Stimulated activated CD4-positive, alpha-beta T cell treated with anti-CD3 and anti-CD28 coated beads, Interleukin-4, amount 100 ng/mL, for 1 hour (primary cell): ENCODE measurements at places on chromosomes 13 and 19.

- DNase-seq: no peak
These were observed 1672.6 kb upstream of the PCDH20 start for GRCh38 chr13:63088226-63088625.

DNA sequence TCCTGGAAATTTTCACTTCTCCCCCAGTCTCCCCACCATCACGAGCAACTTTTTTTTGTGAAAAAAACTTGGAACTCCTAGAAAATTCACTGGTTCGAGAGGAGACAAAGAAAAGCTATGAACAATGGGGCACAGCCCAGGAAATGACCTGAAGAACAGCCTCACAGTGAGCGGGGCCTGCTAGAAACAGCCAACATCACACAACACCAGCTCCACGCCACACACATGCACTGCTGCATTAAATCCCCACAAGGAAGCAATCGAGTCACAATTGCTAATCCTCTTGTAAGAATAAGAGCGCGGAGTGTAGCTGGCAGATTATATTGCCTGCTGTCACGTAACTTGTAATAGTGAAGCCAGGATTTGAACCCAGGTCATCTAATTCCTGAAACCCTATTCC lies 48.8 kb downstream of the SLC7A1 start:
- DNase-seq: no peak

GRCh38 chr19:33815380-33816340 lies 19.0 kb downstream of the KCTD15 start:
- DNase-seq: no peak

DNA sequence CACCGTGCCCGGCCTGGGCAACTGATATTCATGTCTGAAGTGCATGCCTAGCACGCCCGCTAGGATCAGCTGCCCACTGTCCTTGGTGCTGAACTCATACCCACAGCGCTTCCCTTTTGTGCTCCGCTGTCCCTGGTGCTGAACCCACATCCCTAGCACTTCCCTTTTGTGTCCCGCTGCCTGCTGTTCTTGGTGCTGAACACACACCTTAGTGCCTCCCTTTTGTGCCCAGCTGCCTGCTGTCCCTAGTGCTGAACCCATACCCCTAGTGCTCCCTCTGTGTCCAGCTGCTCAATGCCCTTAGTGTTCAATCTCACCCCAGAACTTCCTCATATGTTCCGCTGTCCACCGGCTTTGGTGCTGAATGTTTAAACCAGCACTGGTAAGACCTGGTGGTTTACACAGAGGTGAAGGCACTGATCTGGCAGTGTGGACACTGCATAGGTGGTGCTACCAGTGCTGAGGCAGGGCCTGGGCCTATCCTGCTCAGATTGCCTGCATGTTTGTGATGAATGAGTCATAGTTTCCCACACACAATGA lies 26.3 kb upstream of the SIGLEC11 start:
- DNase-seq: peak; percentile 72

GRCh38 chr13:42875475-42876269 lies 94.3 kb downstream of the FAM216B start:
- DNase-seq: no peak

- no peak for DNase-seq
These were observed 570.5 kb downstream of the SLITRK6 start for GRCh38 chr13:85228692-85229091.

- DNase-seq: no peak
These were observed 1.2 kb downstream of the CDC34 start for GRCh38 chr19:532561-533363.

GRCh38 chr19:58229255-58229639 lies 533 bp downstream of the ZNF544 start:
- peak; percentile 14 for DNase-seq

DNA sequence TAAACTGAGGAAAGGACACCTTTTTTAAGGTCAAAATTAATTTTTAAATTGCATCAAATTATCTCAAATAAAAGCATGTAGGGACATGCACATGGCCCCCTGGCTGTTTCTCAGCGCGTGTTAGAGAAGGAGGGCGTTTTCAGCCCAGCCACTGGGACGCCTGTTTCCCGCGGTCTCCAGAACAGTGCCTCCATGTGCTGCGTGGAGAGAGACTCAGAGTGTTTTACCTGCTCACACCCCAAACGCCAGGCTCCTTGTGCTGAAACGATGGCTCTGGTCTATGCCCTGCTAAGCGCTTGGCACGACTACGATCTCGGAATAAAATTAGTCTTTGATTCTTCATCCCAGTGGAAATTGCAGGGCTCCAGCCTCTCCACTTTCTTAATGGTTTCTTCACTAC lies 20.0 kb upstream of the SPACA7 start:
- DNase-seq: no peak

- DNase-seq: no peak
These were observed 303.8 kb downstream of the PCDH9 start for GRCh38 chr13:66926200-66926850.

DNA sequence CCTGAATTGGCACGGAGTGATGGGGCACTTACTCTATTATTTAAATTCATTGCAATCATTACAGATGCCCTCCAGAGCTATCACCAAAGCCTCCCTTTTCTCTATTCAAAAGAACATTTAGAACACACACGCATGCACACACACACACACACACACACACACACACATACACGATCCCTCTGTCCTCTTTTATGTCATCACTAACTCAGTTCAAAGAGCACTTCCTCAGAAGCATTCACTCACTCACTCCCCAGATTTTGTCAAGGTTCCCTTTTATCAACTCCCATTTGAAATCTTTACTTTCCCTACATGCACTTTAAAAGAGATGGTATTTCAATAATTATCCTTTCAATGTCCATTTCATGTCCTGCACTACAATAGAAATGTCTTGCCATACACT lies 22.4 kb upstream of the IGFL4 start:
- DNase-seq: no peak

- no peak for DNase-seq
These were observed 1188.7 kb downstream of the SLITRK1 start for GRCh38 chr13:82693607-82694006.

GRCh38 chr19:38740257-38740592 lies 4.0 kb downstream of the CAPN12 start:
- DNase-seq: no peak

DNA sequence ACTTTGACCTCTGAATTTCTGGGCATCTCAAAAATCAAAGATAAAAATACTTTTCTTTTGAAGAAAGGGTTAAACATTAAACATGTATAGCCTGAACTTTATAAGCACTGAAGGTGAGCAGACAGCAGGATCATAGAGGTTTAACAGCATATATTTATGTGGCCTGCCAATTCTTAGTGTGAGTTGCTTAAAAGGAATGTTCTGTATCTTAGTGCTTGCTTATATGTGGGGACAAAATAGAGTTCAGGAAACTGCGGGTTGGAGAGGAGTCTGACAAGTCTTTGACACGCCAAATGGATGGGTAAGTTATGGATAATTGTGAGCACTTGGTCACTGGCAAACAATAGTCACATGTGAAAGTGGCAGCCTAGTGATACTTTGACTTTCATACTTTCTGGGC lies 1419.4 kb upstream of the SPRY2 start:
- no peak for DNase-seq

DNA sequence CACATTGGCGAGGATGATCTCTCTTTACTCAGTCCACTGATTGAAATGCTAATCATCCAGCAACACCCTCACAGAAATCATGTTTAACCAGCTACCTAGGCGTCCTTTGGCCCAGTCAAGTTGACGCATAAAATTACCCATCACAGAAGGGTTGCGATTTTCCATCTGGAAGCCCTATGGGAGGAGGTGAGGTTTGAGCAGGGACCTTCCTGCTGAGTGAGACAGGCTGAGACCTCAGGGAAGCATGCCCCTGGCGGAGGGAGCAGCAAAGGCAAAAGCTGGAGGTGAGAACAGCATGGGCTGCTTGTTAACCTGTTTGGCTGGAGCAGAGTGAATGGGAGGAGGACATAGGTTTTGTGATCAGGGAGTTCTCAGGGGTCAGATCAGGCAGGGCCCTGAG lies 7.3 kb downstream of the TTC9B start:
- DNase-seq: no peak

DNA sequence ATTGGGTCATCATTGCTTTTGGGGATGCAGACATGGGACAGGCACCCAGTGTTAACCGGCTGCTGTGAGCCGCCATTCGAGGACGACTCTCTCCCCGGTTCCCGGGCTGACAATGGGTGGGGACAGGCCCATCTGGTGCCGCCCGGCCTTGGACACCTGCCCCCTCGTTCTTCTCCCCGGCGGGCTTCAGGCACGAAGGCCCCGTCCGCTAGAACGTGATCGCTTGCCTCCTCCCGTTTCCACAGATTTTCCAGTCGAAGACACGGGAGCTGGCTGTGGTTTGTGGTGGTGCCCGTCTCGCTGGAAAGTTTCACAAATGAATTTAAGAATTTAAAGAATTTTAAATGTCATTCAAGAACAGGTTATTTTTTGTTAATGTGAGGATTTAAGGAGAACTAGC lies 2.0 kb downstream of the PALM start:
- no peak for DNase-seq

DNA sequence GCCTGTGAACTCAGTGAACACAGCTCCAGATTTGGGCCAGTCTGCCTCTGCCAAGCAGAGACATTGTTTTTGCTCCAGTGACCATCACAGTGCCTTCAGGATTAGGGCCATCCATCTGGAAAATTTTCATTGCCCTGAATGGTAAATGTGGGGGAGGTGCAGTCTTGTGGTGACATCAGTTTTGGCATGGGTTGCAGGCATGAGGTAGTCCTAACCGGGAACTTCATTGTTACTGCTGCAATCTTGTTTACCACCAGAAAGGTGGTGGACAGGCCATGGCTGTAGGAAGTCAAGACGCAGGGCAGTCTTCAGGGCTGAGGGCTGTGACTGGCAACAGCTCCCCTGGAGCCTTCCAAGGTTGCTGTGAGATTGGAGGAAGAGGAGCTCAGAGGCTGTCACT lies 55.2 kb downstream of the SPATA13 start:
- DNase-seq: no peak

GRCh38 chr19:46495786-46496099 lies at the start of gene PNMA8B:
TSS of gene PNMA8B (minus strand) at chr19:46495867. CDS start at chr19:46495465, 402 bp downstream.
- DNase-seq: peak; percentile 52

GRCh38 chr19:19461671-19462622 lies 53.4 kb downstream of the TSSK6 start:
- DNase-seq: peak; percentile 21

- DNase-seq: no peak
These were observed 23.4 kb downstream of the PCCA start for GRCh38 chr13:100112186-100112838.

DNA sequence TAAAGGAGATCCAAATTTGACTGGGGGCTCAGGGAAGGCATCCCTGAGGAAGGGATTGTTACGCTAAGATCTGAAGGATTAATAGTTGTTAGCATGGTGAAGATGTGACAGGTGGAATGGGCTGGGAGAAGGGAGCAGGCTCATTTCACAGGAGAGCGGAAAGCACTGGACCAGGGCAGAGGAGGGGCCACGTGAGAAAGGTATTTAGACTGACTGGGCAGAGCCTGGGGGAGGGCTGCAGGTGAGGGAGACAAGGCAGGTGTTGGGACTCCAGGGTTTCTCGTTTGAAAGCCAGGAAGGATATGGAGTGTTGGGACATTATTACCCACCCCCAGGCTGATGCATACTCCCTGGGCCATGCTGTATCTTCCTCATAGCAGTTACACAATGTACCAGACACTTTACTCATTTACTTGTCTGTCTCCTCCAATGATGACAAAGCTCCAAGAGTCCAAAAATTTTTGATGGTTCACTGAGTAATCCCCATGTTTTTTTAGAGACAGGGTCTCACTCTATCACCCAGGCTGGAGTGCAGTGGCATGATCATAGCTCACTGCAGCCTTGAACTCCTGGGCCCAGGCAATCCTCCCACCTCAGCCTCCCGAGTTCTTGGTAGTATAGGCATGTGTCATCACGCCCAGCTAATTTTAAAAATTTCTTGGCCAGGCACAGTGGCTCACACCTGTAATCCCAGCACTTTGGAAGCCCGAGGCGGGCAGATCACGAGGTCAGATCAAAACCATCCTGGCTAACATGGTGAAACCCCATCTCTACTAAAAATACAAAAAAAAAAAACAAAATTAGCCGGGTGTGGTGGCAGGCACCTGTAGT lies 2.3 kb downstream of the TRAPPC6A start:
- DNase-seq: no peak

- no peak for DNase-seq
These were observed 172.7 kb downstream of the SPRY2 start for GRCh38 chr13:80168089-80168850.

- no peak for DNase-seq
These were observed 209.6 kb downstream of the KLF12 start for GRCh38 chr13:73924607-73925006.

GRCh38 chr13:26128676-26129075 lies 76.9 kb upstream of the SHISA2 start:
- DNase-seq: no peak

DNA sequence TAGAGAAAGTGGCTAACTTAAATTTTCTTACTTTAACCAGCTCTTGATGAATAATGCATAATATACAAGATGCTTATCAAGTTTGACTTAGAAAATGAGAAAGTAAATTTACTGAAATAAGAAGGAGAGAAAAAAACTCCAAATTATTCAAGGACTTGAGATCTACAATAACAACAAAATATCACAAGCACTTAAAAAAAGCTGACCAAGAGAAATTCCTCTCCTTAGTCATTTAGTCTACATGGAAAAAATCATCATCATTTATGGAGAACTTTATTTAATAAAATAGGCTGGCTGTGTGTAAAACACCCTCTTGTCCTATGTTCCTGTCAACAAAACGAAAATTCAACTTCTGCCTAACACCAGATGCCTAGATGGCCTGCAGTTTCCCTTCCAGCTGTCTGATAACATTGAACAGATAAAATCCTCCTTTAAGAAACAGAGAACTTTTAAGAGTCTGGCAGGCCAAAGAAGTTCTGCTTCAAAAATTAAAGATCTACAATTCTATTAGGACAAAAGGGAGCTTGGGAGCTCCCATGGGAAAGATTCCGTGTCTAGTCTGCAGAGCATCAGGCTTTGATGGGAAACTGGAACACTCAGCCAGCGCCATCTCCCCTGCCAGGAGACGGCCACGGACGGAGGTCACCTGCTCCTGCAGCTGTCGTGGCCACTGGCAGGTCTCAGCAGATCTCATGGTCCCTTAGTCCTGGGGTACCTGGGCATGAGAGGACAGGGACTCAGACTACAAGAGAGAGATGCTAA lies 37.9 kb upstream of the ATP11A start:
- no peak for DNase-seq

DNA sequence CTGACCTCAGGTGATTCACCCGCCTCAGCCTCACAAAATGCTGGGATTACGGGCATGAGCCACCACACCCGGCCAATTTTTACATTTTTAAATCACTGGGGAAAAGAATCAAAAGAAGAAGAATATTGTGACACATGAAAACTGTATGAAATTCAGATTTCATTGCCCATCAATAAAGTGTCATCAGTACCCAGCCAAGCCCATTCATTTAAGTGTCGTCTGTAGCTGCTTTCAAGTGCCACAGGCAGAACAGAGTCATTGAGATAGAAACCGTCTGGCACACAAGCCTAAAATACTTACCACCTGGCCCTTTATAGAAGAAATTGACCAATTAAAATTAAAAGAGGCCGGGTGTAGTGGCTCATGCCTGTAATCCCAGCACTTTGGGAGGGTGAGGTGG lies 15.3 kb downstream of the COLGALT1 start:
- no peak for DNase-seq

DNA sequence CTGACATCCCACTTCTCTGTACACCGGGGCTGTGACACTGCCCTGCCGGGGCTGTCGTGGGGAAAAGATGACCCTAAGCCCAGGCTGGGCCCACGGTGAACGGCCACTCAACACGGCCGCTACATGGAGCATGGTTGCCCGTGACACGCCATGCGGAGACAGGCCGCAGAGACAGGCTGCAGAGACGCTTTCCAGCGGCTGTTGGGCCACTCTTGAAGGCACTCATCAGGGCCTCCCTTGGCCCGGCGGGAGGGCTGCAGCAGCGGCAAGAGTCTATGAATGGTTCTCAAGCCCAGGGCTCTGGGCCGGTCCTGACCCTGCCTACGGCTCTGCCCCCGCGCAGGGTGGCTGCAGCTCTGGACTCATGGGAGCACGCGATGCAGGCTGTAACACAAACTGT lies 22.1 kb downstream of the ADPRHL1 start:
- no peak for DNase-seq
